HuH-7 (cell line): ENCODE measurements at places on chromosomes 16 and 17.

DNA sequence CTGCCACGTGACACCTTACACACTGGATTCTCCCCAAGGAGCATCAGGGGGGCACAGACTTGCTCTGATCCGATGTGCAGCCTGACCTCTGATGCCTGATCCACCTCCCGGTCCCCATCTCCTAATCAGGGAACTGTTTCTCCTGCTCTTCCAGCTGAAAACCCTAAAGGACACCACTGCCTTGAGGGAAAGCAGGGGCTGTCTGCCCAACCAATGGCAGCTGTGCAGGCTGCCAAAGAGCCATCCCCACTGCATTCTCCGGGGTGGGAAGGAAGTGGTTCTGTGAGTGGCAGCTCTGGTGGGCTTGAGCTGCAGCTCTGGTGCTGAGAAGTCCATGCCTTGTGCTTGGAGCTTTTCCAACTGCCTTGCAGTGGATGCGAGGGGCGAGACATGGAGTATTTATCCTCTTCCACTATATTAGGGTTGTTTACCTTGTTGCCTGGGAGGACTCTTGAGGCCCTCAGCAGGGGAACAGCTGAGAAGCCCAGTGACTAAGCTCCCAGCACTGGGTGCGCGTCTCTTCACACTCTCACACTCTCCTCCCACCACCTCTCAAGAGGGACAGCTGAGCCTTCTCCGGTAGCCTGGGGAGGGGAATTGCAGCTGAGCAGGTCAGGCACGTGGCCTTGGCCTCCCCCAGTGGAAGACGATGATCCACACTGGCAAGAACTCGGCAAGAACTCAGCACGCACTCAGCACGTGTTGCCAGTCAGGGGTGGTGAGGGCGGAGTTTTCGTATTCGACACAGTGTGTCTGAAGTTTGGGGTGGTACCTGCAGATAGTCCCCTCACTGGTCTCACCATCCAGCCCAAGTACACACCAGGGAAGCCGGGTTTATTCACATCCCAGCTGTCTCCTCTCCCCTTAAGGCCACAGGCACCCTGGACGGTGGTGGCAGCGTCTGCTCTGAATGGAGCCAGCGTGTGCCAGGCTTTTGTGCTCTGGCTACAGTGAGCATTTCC lies 21.1 kb upstream of the SPATA32 start:
- no peak for DNase-seq

DNA sequence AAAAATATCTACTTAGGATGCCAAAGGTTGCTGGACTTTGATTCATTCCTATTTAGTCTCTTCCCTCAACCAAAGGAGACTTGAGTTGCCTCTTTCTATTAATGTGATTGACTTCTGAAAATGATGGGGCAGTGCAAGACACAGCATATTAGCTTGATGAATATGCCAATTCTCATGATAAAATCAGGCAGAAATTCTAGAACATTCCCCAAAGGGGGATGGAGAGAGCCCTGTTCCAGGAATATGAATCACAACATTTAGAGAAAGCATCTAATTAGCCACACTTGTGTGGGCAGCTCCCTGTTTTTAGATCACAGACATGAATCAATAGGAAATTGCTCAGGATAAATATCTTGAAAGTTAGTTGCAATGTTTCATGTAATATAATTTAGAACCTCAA lies 584.0 kb upstream of the CDH8 start:
- no peak for DNase-seq

DNA sequence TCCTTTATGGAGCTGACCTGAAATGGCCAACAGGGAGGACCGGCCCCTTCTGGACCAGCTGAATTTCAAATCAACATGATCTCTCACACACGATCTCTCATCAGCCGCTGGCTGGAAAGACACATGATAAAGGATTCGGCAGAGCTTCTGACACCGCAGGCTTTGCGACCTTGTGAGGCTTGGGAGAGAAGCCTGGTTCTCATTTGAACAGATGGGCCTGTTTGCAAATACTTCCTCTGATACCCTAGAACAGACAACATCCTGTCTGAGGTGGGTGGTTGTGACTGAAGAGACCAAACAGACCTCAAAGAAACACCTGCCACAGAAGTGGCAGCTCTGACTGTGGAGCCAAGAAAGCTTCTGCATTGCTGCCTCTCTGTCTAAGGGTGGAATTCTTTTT lies 77.9 kb upstream of the SDK2 start:
- no peak for DNase-seq

DNA sequence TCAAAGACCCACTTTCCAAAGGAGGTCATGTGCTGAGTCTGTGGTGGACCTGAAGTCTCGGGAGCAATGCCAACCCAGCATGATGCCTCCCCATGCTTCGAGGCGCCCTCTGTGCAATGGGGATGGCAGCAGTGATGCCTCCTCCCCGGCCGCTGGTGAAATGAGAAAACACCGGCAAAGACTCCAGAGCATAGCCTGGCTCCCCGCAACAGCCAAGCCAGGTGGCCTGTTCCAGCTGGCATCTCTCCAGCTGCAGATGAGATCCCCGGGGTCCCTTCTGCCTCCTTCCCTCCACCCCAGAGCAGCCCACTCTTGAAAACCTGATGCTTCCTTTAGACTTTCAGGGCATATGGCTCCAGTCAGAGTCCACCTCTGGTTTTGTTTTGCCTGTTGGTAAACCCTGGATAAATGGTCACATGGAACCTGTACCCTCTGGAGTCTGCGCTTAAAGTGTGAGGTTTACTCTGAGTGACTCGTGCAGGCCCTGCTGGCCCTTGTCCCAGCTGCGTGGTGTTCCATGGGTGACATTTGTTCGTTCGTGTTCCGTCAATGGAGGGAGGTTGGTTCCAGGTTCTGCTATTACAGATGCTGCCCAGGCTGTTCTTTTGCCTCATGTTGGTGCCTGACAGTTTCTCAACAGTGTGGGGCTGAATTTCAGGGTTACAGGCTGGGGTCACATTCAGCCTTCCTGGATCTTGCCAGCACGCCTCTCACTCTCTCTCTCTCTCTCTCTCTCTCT lies 181.8 kb upstream of the CIBAR2 start:
- no peak for DNase-seq

- no peak for DNase-seq
Observed at GRCh38 chr17:15349119-15349518, 7.7 kb upstream of the TEKT3 start.

GRCh38 chr17:81394377-81394920 lies 808 bp upstream of the BAHCC1 start:
- DNase-seq: no peak

GRCh38 chr16:73558219-73558618 lies 510.3 kb upstream of the ZFHX3 start:
- DNase-seq: no peak

- no peak for DNase-seq
Observed at GRCh38 chr17:72338304-72338703, 217.5 kb downstream of the SOX9 start.

DNA sequence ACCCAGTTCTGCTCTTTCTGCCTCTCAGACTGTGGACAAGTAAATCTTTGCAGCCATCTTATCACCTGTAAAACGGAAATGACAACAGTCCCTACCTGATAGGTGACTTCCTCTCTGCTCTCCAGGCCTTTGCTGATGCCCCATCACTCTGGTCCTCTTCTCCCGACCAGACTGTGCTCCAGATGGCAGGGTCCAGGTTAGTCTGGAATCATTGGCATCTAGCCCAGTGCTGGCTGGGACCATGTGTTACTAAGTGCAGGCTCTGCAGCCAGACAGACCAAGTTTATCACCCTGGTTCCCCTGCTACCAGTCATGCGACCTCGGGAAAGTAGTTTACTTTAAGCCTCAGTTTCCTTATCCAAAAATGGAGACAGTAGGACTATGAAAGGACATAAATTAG lies 1.8 kb upstream of the NUBP1 start:
- DNase-seq: no peak

DNA sequence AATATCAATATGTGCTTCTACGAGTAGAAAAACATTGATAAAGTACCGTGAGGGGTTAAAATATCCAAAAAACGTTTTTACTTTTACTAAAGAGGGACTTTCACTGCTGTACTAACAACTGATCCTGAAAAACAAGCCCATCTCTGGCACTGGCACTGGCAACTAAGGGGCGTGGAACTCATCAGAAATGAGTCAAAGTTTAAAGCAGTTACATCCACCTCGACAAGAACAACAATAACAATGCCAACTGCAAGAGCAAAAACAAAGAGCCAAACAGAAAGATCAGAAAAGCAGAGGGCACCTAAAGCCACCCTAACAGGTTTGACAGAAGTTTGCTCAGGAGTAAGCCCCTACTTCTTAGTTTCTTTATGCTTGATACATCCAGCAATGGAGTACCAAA lies 13.1 kb downstream of the MBTPS1 start:
- no peak for DNase-seq

DNA sequence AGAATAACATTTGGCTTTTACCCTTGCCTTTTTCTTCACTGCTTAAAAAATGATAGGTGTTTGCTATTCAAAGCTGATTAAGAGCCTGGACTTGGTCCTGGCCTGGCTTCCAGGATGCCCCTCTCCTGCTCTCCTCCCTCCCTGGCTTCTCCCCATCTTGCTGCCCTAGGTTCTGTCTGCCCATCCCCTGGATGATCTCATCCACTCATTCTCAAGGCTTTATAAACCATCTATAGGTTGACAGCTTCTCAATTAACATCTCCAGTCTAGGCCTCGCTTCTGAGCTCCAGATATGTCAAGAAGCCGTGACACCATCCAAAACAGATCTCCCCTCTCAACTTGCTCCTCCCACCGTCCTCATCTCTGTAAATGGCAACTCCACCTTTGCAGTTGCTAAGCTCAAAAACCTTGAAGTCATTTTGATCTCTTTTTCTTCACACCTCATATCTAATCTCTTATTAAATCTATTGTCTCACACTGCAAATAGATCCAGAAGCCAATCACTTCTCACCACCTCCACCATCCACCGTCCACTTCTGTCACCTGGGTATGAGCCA lies 8.7 kb downstream of the ZNF771 start:
- DNase-seq: no peak

GRCh38 chr17:32880671-32881453 lies 3.9 kb upstream of the MYO1D start:
- no peak for DNase-seq

- no peak for DNase-seq
Observed at GRCh38 chr16:12678983-12679382, 124.7 kb downstream of the CPPED1 start.

- no peak for DNase-seq
Observed at GRCh38 chr17:68969101-68969500, 13.9 kb upstream of the ABCA8 start.

- DNase-seq: no peak
Observed at GRCh38 chr16:25140459-25140858, 28.9 kb downstream of the LCMT1 start.

DNA sequence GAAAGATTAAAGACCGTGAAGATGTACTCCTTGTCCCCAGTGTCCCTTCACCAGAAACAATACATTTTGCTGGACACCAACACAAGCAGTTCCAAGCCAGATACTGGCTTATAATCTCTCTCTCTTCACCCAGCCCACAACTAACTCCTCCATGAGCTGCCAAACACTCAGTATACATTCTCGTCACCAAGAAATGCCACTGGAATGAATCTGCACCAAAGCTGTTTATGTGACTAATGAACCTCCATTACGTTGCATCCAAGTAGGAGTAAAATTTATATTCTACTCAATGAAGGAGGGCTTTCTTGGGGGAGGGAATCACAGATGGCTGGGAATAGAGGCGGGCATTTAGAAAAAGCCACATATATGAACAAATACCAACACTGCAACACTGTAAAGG lies 20.9 kb upstream of the SOX9 start:
- no peak for DNase-seq

- no peak for DNase-seq
Observed at GRCh38 chr16:17602678-17603077, 131.9 kb upstream of the XYLT1 start.

GRCh38 chr16:11403534-11403795 lies 58.2 kb downstream of the RMI2 start:
- no peak for DNase-seq

DNA sequence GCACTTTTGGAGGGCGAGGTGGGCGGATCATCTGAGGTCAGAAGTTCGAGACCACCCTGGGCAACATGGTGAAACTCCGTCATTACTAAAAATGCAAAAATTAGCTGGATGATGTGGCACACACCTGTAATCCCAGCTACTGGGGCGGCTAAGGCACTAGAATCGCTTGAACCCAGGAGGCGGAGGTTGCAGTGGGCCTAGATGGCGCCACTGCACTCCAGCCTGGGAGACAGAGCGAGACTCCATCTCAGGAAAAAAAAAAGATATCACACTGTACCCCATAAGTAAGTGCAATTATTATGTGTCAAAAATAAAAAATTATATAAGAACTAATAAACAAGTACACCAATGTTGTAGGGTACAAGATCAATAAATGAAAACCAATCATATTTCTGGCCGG lies 200.0 kb downstream of the CDRT15L2 start:
- DNase-seq: no peak

GRCh38 chr16:15879255-15879811 lies 9.1 kb downstream of the CEP20 start:
- DNase-seq: no peak

DNA sequence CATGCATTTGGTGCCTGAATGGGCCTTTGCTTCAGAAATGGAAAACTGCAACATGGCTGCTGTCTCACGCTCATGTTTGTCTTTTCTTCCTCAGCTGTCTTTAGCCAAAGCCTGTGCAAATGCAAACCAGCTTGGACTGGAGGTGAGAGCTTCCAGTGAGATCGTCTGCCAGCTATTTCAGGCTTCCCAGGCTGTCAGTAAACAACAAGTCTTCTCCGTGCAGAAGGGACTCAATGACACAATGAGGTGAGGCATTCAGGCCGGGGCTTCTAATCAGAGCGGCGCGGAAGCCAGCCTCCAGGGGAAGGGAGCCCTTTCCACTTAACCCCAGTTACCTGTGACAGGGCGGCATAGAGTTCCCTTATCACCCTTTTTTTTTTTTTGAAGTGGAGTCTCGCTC lies 14.3 kb downstream of the CCNF start:
- no peak for DNase-seq

- DNase-seq: no peak
Observed at GRCh38 chr17:28392491-28392890, 13.5 kb downstream of the SLC46A1 start.

DNA sequence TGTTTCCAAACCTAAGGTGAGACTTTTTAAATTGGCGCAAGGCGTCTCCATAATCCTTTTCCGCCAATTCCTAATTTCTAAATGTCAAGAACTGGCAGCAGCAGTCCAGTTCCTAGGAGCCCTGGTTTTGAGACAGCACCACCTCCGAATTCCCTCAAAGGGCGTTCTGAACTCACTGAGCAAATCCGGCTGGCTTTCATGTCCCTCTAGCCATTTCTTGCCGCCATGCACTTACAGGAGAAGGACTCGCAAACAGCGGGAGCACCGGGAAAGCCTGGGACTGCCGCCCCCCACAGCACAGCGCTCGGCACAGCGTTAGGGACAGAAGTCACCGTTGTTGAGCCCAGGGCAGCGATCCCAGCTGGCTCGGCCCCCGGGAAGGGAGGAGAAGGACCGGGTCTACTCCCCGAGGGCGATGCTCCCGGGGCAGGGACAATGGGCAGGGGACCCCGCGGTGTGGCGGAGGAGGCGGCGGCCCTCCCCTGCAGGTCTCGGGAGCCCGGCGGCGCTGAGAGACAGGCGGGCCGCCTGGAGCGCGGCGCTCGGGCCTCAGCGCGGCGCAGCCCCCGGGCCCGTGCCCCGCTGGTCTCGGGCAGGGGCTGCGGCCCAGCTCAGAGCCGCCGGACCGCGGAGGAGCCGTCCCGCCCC lies 545 bp downstream of the ARHGAP17 start:
- peak; percentile 35 for DNase-seq
